ENCODE measurements at places on chromosomes 6 and 20.

DNA sequence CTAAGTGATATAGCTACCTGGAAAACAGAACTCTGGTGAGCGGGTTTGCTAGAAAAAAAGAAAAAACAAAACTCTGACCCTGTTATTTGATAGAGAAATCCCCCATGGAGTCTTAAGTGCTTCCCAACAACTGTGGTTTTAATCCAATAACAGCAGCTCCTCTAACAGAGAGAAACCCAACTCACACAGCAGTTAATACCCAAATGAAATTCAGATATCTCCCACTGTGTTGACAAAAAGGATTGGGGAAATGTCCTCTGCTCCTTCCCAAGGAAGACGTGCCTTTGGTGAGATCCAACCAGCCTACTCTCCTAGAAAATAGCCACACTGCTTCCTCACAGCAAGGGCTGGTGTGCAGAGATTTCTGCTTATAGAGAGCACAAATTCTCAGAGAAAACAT, 200.4 kb upstream of the FBXL4 start:
- DNase-seq = no peak
- H3K27me3 ChIP-seq = no peaks in the 10 kb centered on the region
- H3K36me3 ChIP-seq = no peaks in the 10 kb centered on the region

DNA sequence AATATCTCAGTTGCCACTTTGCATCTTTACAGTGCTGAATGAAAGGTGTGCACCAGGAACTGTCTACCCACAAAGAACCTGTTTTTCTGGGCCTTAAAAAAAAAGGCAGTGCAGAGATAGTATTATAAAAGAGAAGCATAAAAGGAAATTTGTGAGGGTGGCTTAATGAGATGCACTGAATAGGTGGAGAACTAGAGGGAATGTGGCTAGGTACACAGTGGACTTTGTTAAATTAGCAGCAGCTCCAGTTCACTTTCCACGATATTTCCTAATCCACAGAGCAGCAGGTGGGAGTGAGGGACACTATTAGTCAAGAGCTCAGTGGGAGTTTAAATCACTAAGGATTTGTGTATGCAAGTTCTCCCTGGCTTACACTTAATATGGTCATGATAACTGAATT, 38.8 kb downstream of the MAP7 start:
- H3K4me3 ChIP-seq = no peak overlapping the region
- peaks cover 17% of the 10 kb centered on the region for H3K4me1 ChIP-seq
- no peaks in the 10 kb centered on the region for H3K36me3 ChIP-seq

GRCh38 chr6:33763483-33763882, 16.8 kb upstream of the IP6K3 start:
- no peak for DNase-seq
- H3K36me3 ChIP-seq = no peaks in the 10 kb centered on the region
- peaks cover 4% of the 10 kb centered on the region for H3K4me1 ChIP-seq
- no peak overlapping the region for H3K4me3 ChIP-seq
- no peaks in the 10 kb centered on the region for H3K27me3 ChIP-seq

GRCh38 chr20:62850333-62850974, 11.2 kb downstream of the TCFL5 start:
- H3K4me3 ChIP-seq = no peak overlapping the region
- no peaks in the 10 kb centered on the region for H3K4me1 ChIP-seq
- H3K36me3 ChIP-seq = peaks cover 26% of the 10 kb centered on the region
- no peak overlapping the region for H3K27ac ChIP-seq
- no peaks in the 10 kb centered on the region for H3K27me3 ChIP-seq
- no peak for DNase-seq

- H3K4me3 ChIP-seq = no peak overlapping the region
- H3K27ac ChIP-seq = no peak overlapping the region
- no peak for DNase-seq
Observed at GRCh38 chr6:145015739-145016558, 719.4 kb downstream of the EPM2A start.
